ENCODE measurements at places on chromosomes 3 and 15. TPM values are rescaled to one million over a fixed set of nuclear protein-coding genes. Genes with fewer than 3 reads are reported as not detected.

CCR8 gene
- total RNA-seq = not detected

BTLA gene
- total RNA-seq = not detected

TM4SF1 gene
- total RNA-seq = not detected

OR5AC2 gene
- total RNA-seq = not detected

ZDHHC23 gene
- 0.28 TPM for total RNA-seq

TMEM62 gene
- 15.8 TPM for total RNA-seq

ECE2 gene
- not detected for total RNA-seq

GP5 gene
- total RNA-seq = 0.09 TPM

SCAMP2 gene
- 40.4 TPM for total RNA-seq

GOLGA6L4 gene
- 2.1 TPM for total RNA-seq

RHCG gene
- not detected for total RNA-seq

ZNF660 gene
- total RNA-seq = 29.8 TPM

RASGRP1 gene
- 1.8 TPM for total RNA-seq

ARL14 gene
- not detected for total RNA-seq

NR2C2 gene
- 37.7 TPM for total RNA-seq

DNA sequence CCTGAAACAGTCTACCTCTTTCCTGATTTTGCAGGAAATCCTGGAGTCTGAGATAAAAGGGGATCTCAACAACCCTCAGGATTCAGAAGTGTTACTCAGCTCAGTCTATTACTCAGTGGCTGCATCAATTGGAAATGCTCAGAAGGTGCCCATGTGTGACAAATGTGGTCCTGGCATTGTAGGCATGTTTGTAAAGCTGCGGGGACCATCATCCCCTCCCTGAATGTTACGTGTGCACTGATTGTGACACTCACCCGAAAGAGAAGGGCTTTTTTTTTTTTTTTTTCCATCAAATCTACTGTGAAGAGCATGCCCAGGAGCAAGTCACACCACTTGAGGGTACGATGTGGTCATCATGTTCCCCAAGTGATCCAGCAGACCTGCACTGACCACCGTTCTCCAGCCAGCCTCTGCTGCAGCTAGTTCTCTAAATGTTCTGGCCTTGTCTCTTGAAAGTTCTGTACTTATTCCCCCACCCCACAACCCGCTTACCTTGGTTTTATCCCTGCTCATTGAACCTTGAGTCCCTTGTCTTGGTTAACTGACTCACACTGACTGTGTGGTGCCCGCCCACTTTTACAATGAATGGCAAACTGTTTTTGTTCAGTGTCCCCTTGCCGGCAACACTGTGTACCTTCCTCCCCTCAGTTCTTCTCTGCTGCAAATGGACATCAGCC, 19.8 kb downstream of the ST3GAL6 start:
- DNase-seq = no peak

DNA sequence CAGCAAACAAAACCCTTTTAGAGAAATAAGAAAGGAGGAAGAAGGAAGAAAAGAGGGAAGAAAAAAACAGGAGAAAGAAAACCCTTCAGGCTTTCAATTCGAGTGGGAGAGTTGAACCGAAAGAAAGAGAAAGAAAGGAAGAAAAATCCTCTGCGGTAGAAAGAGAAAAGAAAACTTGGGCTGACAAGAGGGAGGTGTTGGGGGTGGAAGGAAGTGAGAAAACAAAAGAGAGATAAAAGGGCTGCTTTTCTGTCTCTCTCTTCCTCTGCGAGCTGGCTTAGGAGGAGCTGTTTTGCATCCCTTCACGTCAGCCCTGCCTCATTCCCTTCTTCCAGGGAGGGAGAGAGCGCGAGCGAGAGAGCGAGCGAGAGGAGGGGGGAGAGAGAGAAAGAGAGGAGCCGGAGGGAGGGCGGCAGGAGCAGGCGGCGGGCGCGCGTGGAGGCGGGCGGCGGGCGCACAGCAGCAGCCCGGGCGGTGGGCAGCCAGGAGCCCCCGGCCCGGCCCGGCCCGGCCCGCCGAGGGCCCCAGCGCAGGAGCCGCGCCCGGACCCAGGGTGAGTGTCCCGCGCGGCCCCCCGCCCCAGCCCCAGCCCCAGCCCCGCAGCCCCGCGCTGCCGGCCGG, at the start of gene ZNF710:
ZNF710 (plus strand) TSS at position 263 of the 621 bp plus-strand sequence. CDS start 65,814 bp downstream, outside the sequence.
- peak; percentile 22 for DNase-seq

GRCh38 chr3:151315136-151315535, 1.5 kb downstream of the GPR87 start:
- no peak for DNase-seq

GRCh38 chr15:98753726-98754656, 105.7 kb downstream of the IGF1R start:
- DNase-seq = no peak

GRCh38 chr3:90010341-90010740, 902.9 kb downstream of the EPHA3 start:
- no peak for DNase-seq

GRCh38 chr3:24154013-24154695, 209.1 kb downstream of the NR1D2 start:
- no peak for DNase-seq

- DNase-seq = no peak
These were observed 1021.0 kb downstream of the EPHA3 start for GRCh38 chr3:90128391-90128790.

DNA sequence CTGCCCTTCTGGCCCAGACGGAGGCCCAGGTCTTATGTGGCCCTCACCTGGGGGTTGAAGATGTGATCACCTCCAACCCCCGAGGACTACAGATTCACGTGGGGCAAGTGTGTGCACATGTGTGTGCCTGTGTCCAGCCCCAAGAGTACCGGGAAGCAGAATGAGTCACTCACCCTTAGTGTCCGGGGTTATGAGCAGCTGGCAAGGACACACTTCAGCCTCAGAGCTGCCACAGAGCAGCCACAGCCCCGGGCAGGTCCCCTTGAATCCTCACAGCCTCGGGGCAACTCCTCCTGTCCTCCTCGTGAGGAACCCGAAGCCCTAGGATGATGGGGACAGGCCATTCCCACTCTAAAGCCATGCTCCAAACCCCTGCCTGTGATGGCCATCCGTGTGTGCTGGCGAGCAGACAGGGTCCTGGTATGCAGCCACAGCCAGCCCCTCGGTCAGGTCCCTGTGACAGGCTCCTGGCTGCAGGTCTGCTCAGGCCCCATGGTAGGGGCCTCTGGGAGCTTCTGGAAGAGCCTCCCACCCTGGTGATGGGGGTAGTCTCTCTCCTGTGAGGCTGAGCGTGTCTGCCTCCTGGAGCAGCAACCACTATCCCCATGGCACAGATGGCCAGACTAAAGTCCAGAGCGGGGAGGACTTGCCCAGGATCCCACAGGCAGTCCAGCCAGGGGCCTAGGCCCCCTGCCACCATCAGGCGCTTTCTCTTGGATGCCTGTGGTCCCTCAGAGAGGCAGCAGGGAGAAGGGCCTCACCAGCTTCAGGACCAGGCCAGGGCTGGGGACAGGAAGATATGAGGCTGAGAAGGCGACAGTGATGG, 852 bp downstream of the STAB1 start:
- DNase-seq = no peak

DNA sequence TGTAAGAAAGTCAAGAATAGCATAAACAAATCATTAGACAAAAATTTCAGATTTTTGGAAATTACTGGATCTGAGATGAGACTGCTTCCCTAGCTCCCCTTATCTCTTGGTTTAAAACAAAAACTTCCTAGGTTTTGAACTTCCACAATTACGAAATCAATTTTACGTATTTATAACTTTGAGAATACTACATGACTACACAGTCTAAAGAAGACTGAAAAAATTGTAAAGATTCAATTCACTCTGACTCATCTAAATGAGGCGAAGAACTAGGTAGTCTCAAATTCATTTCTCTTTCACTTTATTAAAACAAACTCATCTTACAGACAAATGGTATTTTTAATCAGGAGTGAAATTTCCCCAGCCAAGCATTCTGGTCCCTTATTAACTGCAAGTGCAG, 10.3 kb downstream of the CCDC54 start:
- DNase-seq = no peak

DNA sequence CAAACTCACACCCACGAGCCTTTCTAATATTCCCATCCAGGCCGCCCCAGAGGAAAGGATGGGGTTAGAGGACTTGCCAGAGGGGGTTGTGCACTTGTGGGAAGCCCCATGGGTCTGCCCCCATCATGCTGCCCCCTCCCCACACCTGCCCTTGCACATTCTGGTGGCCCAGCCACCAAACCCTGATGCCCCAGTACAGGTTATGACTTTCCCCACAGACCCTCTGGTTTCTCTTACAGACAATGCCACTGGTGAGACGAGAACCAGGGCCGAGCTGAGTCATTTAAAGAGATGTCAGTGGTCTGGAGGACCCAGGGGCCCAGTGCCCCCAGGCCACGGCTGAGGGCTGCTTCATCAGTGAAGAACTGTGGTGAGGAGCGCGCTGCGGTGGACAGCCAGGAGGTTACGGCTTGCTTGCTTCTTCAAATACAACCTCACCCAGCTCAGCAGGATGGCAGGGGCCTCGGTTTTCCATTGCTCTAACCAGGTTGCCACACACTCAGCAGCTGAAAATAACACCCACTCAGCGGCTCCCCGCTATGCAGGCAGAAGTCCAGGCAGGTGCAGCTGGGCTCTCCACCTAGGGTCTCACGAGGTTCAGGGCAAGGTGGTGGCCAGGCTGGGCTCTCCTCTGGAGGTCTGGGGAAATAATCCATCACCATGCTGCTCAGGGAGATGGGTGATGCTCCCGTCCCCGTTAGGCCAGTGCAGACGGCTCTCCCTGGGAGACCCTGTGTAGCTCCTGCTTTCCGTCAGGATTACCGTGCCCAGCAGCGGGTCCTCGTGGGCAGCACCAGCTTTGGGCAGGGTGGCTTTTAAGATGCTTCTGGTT, 13.8 kb upstream of the SNRPA1 start:
- no peak for DNase-seq

- peak; percentile 65 for DNase-seq
These were observed at the start of gene SUMF1 for GRCh38 chr3:4466741-4467521. TSS of gene SUMF1 (minus strand) at chr3:4467269. CDS start at chr3:4467245, 24 bp downstream.

DNA sequence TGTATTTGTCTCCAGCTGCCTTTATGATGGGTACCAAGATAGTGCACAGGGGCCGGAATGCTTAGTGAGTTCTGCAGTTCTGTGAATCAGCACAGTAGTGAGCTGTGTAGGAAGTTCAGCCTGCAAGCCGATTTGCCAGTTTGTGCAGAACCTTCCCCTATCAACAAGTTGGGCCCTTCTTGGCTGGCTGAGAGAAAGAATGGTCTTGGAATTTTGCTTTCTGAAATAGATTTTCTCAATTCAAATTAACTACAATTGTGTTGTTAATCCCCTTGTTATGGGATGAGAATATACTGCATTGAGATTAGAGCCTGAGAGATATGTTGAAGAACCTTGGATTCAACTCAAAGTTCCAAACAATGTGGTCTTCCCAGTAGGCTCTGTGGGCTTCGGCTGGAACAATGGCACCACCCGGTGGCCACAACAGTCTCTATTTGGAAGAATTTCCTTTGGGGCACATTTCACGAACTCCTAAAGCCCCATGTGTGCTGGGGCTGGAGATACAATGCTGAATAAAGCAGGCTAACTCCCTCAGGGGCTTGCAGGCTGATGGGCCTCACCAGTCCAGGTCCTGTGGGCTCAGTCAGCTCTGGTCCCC, 59.1 kb downstream of the TRIM42 start:
- peak; percentile 18 for DNase-seq

GRCh38 chr3:57079474-57079831, 19.0 kb downstream of the SPATA12 start:
- no peak for DNase-seq

DNA sequence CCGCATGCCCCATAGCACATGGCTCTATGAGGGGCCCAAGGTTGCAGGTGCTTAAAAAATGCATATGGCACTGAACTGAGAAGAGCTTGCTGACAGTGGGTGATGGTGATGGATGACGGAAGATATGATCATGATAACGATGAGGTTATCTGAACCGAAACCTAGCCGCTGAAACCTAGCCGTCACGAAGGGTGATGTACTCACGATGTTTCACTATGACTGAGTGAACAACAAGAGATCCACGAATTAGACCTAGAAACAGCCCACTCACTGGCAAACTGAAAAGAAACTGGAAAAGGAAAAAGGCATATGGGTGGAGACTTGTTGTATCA, 57.6 kb upstream of the BCL6 start:
- DNase-seq = no peak

DNA sequence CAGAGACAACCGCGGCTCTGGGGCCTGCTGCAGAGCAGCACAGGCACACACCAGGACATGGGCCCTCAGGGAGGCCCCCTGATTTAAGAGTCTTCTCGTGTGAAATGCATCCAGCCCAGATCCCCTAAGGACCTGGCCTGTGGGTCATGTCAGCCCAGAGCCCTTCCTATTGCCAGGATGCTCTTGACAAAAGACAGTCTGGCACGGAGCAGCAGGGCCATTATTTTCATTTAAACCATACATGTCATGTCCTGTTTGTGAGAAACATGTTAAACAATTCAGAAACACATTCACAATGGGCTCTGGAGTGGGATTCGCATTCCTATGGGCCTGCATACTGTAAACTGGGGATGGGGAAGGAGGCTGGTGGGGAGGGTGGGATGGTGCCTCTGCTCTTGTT, 367.4 kb upstream of the WNT5A start:
- DNase-seq = no peak

GRCh38 chr3:183491109-183491922, 62.9 kb upstream of the MCF2L2 start:
- DNase-seq = no peak

- no peak for DNase-seq
These were observed 402.6 kb downstream of the NLGN1 start for GRCh38 chr3:173800154-173800553.

- DNase-seq = no peak
These were observed 11.7 kb upstream of the LYZL4 start for GRCh38 chr3:42421818-42422796.

GRCh38 chr15:31487811-31488436, 161.3 kb downstream of the KLF13 start:
- DNase-seq = no peak

GRCh38 chr15:95989392-95989791, 341.1 kb upstream of the NR2F2 start:
- DNase-seq = no peak

- DNase-seq = no peak
These were observed 130.8 kb downstream of the GHSR start for GRCh38 chr3:172317481-172317880.

DNA sequence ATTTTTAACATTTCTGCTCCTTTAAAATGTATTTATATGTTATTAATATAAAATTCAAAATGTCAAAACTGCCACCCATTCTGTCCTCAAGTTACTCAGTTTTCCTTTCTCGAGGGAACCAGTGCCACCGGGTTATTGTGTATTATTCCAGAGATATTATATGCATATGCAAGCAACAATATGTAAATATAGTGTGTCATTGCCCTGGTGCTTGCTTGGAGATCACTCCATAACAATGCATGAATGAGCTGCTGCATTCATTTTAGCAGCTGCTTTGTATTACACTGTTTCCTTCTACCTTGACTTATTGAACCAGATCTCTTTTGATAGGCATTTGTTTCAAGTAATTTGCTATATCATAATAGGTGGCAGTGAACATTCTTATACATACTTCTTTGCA, 509.1 kb downstream of the MCTP2 start:
- no peak for DNase-seq

GRCh38 chr3:161600173-161600572, 103.6 kb downstream of the OTOL1 start:
- DNase-seq = no peak

- DNase-seq = no peak
These were observed 47.0 kb upstream of the TFG start for GRCh38 chr3:100662113-100662823.

GRCh38 chr3:150787741-150788370, 24.9 kb upstream of the SIAH2 start:
- DNase-seq = peak; percentile 86

- no peak for DNase-seq
These were observed 40.6 kb upstream of the ADPGK start for GRCh38 chr15:72824112-72824511.

- DNase-seq = no peak
These were observed 76.6 kb upstream of the SNRPN start for GRCh38 chr15:24878153-24878552.
